Lung microvascular endothelial cell (primary cell): ENCODE measurements at places on chromosomes 2 and 18. TPM values are rescaled to one million over a fixed set of nuclear protein-coding genes. Genes with fewer than 3 reads are reported as not detected.
A peak's percentile ranks its signal among the peaks of the same experiment; 100 is the strongest.

The RPS27A gene
- 704 and 782 TPM in 2 replicates for total RNA-seq

The UGT1A10 gene
- total RNA-seq, result not detected in 2 replicates

The CSRNP3 gene
- total RNA-seq, result 0.44 and 0.99 TPM in 2 replicates

The LCT gene
- not detected in 2 replicates for total RNA-seq

The IL1R1 gene
- total RNA-seq, result 11.6 and 52.6 TPM in 2 replicates

- DNase-seq, result no peak
Measured at GRCh38 chr18:52596748-52597435, 256.9 kb downstream of the DCC start.

GRCh38 chr2:9037166-9037565, 33.7 kb upstream of the MBOAT2 start:
- DNase-seq, result no peak

DNA sequence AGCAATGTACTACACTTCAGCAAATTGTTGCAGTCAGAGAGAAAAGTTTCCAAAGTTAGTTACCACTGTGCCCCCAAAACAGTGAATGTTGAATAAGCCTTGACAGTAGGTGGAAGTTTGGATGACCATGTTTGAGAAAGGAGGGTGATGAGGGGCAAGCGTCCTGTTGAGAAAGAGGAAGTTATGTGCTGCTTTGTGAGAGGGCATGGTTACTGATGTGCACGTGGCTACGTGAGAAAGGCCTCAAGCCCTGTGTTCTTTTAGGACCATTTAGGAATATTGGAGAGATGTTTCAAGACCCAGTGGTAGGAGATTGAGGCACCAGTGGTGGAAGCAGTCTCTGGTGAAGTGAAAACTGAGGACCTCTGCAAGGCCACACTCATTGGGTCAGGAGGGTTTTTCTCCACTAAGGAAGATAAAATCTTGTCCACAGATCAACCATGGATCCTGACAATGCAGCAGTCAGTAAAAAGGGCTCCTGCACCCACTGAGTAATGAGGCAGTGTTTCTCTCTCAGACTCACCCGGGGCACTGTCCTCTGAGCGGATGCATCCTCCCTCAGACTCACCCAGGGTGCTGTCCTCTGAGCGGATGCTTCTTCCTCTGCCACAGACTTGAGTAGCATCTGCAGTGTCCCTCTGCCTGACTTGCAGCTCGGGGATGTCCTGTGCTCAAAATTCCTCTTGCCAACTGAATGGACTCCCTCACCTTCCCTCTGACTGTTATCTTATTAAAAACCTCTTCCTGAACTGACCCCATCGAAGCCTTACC, 34.7 kb upstream of the ACTR3 start:
- no peak for DNase-seq

DNA sequence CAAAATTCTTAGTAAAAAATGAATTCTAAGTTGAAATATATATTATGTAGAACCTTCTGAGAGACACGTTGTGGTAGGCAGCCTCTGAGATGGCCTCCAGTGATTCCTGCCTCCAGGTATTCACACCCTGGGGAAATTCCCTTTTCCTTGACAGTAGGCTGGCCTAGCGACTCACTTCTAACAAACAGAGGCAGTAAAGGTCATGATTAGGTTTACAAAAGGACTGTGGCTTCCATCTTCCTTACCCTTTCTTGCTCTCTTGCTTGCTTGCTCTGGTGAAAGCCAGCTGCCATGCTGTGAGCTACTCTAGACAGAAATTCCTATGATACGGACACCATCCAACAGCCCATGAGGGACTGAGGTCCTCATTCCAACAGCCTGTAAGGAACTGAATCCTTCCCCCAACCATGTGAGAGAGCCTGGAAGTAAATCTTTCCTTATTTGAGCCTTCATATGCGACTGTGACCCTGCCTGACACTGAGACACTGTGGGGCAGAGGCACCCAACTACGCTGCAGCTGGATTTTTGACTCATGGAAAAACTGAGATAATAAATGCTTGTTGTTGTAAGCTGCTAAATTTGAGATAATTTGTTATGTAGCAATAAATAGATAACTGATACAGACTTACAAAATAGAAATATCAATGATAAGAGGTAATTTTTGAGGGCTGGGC, 32.7 kb upstream of the SERTAD2 start:
- DNase-seq, result no peak

DNA sequence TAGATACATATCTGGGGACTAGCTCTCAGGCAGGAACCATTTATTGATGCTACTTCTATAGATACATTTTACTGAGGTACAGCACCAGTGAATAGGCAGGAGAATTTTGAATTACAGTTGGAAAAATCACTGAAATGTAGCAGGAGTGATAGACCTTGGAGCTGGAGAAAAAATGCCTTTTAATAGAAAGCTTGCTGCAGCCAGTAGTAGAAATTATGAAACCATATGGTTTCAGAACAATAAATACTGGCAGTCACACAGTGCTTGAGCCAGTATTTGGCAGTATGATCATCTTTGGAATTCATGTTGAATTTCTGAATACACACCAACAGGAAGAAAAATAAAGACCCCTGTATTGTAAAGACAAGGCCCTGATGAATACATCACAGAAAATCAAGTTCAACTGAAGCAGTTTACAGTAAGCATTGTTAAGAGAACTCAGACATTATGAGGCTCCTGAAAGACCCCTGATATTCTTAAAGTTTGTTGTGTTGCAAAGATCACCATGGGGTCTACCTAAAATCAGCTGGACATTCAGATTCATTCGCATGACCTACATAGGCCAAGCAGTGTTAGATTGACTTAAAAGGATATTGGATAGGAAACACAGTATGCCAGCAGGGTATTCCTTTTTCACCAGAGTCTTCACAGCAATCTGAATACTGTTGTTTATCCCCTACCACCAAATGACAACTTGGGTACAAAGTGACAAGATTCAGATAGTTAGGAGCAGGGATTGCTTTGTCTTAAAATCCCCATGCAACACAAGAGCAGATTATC, 139.0 kb downstream of the EHBP1 start:
- DNase-seq, result no peak

DNA sequence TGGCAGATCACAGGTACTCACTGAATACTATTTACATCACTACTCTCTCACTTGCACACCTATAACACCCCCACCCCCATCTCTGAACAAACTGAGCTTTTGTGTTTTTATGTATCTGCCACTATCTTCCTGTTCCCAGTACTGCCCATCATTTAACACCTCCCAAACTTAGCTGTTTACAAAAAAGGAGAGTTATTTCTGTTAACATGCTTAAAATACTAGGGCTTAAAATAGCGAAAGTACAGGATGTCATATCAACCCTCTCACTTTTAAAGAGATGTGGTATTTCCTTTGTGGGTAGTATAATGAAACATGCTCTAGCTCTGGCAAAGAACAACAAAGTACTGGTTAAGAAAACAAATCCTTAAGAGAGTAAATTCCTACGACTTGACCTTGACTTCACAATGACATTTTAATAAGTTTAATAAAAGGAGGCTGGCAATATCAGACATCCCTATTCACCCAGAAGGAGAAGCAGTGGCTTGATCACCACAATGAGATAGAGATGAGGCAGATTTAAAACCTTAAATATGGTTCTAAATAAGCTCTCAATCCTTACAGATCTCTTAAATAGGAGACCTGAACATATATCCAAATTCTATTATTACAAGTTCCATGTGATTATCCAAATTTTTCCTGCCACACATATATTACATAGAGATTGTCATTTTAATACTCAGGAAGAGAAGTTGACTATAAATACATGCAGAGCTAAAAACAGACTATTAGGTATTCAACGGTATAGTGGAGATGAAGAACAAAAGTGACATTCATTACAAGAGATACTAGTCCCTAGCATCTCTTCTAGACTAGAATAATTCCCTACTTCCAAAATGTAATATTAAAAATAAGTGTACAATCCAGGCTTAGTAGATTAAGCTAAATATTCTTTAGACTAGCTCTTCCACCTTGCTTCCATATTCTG, 36.9 kb downstream of the TRAK2 start:
- peak; percentile 82 for DNase-seq

DNA sequence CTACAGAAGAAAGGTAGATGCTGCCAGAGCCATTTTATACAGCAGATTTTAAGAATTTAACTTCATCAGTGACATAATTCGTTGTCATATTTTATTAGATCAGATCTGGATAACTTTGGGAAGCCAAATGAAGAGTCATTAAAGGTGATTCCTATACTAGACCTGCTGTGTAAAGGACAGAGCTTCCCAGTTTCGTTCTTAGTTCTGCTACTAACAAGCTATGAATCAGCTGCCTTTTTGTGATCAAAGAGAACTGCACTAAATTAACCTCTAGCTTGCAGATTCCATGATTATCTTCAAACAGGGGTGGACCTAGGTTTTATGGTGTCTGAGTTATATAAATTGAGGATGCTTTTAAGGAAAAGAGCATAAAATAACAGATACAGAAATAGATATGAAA, 926.5 kb upstream of the ACVR2A start:
- DNase-seq, result no peak

DNA sequence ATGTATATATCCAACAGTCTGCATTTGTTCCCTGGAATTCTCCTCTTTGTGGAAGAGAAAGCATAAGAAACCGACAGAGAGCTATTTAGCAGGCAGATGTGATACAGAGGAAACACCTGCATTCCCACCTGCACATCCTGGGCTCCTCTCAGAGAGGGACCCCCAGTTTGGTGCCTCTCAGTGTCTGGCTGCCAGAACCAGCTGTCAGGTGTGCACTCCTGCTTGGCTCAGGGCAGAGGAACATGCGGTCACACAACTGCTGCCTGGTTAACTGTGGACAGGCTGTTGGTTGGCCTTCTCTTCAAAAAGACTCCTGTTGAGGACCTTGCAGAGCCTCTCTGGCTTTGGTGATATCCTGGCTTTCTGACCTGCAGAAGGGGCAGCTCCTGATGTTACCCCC, 54.6 kb downstream of the ITGB6 start:
- no peak for DNase-seq

DNA sequence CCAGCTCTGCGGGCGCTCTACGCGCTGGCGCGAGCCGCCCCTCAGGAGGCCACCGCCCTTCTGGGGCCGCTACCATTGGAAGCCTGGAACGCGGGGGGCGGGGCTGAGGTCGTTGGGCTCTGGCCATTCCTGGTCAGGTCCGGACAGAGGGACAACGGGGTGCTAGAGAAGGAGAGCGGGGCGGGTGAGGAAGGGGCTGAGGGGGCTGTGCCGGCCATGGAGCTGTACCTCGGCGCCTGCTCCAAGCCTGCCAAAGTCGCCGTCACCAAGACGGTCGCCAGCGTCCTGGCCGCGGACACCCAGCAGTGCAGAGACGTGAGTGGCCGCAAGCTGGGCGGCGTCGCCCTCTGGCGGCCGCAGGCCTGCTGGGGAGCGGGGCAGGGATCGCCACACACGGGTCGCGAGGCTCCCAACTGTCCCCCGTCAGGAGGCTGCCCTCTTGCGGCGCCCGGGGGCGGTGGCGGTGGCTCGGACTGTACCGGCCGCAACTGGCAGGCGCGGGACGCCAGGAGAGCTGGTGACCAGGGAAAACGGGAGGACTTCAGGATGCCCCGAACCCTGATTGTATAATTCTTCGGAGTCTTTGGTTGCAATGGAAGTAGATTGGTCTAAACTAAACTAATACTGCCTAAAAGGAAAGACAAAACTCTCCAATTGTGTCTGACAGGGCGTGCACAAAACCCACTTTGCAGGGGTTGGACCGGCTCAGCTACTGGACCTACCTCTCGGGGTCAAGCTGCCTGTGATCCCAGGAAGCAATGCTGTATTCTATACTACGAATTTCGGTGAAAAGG, at the start of gene FSIP2:
FSIP2 (plus strand) TSS at position 126 of the 794 bp plus-strand sequence; CDS start at position 217, 91 bp downstream.
- peak; percentile 71 for DNase-seq

GRCh38 chr2:127649100-127649611, 3.2 kb downstream of the GPR17 start:
- no peak for DNase-seq

GRCh38 chr2:151843691-151844061, 15.5 kb upstream of the ARL5A start:
- no peak for DNase-seq

- DNase-seq, result no peak
Measured at GRCh38 chr2:134700730-134701129, 18.1 kb downstream of the TMEM163 start.
